ENCODE measurements at places on chromosomes 6 and 20.

DNA sequence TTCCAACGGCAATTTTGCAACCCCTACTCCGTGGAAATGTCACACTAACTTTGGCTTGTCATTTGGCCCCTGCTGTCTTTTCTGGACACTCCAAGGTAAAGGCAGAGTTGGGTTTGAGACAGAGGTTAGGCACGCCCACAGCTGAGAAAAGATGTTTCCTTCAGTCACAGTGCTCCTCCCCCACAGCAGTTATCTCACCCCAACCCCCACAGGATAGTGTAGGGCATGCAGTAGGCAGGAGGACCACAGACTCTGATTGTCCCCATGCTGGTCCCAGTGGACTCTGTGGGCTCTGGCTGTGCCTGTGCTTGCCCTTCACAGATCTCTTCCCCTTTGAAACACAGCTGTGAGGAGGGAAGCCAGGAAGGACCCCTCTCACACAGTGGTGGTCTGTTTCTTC is 124.0 kb upstream of the CARMIL1 start:
- no peak for DNase-seq

DNA sequence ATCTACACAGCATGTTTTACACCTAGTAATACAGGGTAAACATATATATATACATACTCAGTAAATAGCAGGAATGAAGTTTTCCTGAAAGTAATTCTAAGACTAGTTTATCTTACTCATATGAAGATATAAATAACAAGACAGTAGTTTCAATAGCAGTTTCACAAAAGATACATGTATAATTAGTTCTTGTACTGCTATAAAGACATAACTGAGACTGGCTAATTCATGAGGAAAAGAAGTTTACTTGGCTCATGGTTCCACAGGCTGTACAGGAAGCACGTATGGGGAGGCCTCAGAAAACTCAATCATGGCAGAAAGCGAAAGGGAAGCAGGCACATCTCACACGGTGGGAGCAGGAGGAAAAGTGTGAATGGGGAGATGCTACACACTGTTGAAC is 16.9 kb downstream of the RARS2 start:
- no peak for DNase-seq

DNA sequence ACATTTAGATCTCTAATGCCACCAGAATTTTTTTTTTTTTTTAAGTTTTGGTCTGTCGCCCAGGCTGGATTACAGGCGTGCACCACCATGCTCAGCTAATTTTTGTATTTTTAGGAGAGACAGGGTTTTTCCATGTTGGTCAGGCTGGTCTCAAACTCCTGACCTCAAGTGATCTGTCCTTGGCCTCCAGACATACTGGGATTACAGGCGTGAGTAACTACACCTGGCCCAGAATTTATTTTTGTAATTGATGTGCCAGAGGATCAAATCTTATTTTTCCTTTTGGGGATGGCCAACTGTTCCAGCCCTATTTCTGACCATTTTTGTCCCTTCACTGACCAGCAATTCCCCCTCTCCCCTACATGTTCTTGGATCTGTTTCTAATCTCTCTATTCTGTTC is 18.0 kb upstream of the MYMX start:
- no peak for DNase-seq

- no peak for DNase-seq
Measured at GRCh38 chr6:46927066-46927465, 5.3 kb upstream of the ADGRF5 start.

DNA sequence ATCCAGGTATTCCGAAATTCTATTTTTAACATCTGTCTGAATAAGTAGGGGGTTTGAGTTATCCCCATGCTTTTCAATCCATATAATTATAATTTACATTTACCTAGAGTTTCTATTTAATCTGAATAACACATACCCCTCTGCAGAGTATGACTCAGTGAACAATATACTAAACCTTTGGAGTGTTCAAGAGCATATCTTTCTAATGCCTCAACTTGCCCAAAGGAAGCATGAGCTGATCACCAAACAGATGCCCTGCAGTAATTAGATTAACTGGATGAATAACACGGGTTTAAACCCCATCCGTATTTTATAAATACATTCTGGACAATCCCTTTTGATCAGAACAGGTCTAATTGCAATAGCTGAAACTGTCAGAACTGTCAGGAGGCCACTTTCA is 897.1 kb downstream of the TFAP2A start:
- DNase-seq: no peak

DNA sequence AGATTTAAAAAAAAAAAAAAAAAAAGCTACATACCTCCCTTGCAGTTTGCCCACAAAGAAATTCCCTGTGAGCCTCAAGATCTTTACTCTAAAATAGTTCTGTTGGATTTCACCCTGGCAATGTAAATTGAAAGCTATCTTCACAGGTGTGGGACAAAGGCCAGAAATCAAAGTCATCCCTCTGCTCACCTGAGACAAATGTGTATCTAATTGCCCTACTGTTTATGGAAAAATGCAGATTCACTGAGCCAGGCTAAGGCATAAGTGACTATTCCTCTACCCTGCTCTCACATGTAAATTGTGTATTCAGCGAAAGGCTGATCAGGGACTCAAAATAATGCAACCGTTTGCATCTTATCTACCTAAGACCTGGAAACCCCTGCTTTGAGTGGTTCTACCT is 98.5 kb upstream of the SHLD1 start:
- DNase-seq: no peak

DNA sequence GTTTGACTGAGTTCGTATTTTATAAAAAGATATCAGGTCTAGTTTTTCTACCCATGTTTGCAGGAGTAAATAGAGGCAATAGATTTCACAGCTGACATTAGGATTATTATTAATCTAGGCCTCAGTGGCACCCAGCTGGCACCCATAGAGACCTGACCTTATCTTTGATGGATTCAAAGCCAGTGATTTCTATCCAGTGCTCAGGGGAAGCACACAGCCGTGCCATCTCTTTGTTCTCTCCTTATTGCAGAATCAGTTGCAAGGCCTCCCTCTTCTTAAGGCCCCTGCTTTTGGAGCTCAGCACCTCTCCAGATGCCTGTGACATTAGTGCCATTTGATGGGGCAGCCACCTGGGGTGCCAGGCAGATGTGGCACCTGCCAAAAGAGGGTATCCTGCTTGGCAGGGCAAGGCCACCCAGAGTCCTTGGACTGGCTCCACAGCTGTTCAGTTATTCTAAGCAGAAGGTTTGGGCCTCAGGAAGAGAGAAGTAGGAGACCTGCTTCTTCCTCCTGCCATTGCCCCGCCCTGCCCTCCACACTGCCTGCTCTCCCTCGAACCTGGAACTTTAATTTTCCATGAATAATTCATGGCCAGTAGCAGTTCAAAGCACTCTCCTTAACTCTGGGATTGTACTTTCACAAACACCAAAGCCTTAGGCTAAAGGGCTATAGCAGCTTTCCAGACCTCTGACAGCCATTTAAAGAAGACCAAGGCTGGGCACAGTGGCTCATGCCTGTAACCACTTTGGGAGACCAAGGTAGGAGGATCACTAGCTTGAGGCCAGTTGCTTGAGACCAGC is 206.3 kb downstream of the ZDHHC14 start:
- no peak for DNase-seq

- DNase-seq: no peak
Measured at GRCh38 chr6:163563318-163563717, 148.8 kb downstream of the QKI start.
